ENCODE measurements at places on chromosomes 6 and 20.

DNA sequence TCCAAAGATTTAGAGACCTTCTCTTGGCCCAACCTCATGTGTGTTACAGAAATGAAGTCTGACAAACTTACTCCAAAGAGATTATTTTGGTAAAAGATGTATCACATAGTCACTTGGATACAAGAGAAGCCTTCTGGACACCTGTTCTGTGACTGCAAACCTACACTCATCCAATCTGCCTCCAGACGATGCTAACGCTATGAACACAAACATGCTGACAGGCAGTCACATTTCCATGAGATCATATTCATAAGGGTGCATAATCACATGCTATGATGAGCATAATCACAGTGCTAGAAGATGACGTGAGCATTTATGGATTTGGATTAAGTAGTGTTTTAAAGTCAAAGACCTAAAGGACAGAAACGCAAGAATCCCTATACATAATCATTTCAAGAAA lies 340.2 kb downstream of the HACE1 start:
- DNase-seq = no peak

DNA sequence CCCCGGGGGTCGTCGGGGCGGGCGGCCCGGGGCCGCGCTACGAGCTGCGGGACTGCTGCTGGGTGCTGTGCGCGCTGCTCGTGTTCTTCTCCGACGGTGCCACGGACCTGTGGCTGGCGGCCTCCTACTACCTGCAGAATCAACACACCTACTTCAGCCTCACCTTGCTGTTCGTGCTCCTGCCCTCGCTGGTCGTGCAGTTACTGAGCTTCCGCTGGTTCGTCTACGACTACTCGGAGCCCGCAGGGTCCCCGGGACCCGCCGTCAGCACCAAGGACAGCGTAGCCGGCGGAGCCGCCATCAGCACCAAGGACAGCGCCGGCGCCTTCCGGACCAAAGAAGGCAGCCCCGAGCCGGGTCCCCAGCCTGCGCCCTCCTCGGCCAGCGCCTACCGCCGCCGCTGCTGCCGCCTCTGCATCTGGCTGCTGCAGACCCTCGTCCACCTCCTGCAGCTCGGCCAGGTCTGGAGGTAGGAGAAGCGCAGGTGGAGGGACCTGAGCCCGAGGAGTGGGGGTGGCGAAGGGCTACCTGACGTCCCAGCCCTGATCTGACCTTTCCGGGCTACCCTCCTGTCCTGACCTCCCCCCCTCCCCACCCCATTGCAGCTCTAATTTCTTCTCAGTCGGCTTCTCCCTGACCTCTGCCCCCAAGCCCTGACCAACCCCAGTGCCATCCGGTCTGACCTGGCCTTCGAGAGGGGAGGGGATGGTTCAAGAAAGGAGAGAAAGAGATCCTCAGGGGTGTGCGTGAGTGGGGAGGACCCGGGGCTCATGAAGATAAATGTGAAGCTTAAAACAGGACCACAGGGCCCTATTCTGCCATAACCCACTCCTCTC lies 558 bp downstream of the XKR7 start:
- peak; percentile 78 for DNase-seq

- no peak for DNase-seq
Observed at GRCh38 chr20:62310757-62311121, 7.9 kb downstream of the ADRM1 start.

- no peak for DNase-seq
Observed at GRCh38 chr6:150169609-150170008, 26.8 kb downstream of the PPP1R14C start.

GRCh38 chr6:11042750-11043377 lies 1.2 kb downstream of the ELOVL2 start:
- DNase-seq = no peak

GRCh38 chr6:68719761-68720160 lies 84.7 kb downstream of the ADGRB3 start:
- DNase-seq = no peak

DNA sequence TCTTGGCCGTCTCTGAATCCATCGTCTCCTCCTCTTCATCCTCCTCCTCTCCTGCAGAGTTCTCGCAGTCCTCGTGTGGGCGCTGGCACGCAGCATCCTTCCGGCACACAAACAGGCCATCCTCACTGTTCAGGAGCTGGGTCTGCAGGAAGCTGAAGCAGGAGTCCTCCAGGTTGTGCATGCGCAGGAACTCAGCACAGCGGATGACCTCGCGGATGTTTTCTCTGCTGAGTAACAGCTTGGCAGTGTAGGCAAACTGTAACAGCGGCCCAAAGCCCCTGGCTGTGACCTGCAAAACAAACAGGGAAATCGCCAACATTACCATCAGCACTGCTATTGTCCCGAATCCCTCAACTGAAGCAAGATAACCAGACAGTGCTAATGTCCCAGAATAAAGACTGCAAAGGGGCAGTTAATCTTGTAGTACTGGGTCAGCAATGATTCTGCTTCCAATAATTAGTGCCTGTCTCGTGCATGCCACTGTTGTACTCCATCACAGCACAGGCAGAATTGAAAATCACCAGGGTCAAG lies 57.4 kb downstream of the GJA10 start:
- no peak for DNase-seq

- DNase-seq = no peak
Observed at GRCh38 chr6:136609873-136610706, 59.9 kb upstream of the MAP7 start.

- no peak for DNase-seq
Observed at GRCh38 chr6:135905604-135906300, 54.3 kb downstream of the PDE7B start.

GRCh38 chr6:29558439-29559079 lies 973 bp downstream of the UBD start:
- DNase-seq = no peak

DNA sequence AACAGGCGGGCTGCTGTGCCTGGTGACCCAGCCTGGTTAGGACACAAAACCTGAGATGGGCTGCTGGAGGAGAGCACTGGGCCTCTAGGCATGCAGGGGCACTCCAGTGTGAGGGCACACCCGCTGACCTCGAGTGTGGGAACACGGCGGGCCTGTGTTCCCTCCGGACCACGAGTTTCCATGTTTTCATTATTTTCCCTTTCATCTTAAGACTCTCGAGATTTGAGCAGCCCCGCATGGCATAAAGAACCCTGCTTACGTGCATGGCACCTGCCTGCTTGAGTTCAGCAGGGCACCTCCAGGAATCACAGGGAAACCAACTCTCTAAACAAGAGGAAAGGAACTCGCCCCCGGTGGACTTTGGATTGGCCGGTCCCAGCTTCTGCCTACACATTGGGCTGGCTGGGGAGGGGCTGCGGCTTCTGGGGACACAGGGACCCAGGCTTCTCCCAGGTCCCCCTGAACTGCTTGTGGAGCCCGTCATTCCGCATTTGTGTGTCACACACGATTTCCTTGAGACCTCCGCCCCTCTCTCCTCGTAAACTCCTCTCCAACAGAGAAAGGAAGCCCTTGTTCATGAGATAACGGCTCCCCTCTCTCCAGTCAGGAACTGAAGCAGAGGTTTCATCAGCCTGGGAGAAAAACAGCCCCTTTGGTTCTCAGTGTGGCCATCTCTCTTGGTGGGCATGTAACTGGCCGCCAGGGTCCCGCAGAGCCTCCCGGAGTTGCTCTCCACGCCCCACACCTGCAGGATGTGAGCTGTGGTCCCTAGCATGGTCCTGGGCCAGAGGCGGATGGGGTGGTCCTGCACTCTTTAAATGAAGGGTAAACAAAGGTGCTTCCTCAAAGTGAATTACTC lies 181.8 kb downstream of the TTLL2 start:
- no peak for DNase-seq

GRCh38 chr20:63325554-63326313 lies 32.7 kb downstream of the COL20A1 start:
- no peak for DNase-seq

DNA sequence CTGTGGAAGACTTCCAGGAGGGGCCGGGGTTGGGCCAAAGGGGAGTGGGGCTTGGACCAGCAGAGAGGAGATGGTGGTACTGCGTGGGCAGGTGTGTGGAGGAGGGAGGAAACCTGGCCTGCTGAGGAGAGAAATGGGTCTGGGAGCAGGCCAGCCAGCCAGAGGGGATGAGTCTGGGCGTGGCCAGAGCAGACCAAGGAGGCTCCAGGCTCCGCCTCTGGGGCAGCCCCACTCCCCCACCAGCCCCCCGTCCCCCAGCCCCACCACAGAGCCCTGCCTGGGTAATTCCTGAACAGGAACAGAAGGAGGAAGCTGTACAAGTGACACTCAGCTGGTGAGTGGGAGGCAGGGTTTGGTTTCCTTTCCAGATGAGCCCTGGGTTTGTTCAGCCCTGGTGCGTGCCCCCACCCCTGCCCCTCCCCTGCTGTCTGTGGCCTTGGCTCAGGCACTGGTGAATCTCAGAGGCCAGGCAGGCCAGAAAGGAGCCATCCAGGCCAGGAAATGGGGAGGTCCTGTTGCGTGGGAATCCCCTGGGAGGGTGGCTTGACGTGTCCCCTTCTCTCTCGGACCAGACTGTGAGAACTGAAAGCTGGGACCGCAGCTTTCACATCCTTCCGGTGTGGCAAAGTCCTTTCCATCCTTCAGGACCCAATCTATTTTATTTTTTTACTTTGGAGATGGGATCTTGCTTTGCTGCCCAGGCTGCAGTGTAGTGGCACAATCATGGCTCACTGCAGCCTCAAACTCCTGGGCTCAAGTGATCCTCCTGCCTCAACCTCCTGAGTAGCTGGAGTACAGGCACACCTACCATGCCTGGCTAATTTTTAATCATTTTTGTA lies 9.4 kb upstream of the SRC start:
- peak; percentile 23 for DNase-seq

- no peak for DNase-seq
Observed at GRCh38 chr6:139257821-139258398, 33.9 kb downstream of the TXLNB start.

All from stimulated activated CD4-positive, alpha-beta T cell treated with anti-CD3 and anti-CD28 coated beads, Interleukin-1b, Interleukin-23, amount 100 ng/mL, for 4 hours (primary cell).